Left colon (tissue), 2 donors: ENCODE measurements at places on chromosomes 2 and 18.

GRCh38 chr2:8714283-8714682, 32.4 kb downstream of the ID2 start:
- DNase-seq, result no peak

GRCh38 chr2:39128919-39129391, 8.1 kb upstream of the SOS1 start:
- DNase-seq, result no peak

- no peak for DNase-seq
Measured at GRCh38 chr2:222641336-222641735, 14.6 kb downstream of the FARSB start.

DNA sequence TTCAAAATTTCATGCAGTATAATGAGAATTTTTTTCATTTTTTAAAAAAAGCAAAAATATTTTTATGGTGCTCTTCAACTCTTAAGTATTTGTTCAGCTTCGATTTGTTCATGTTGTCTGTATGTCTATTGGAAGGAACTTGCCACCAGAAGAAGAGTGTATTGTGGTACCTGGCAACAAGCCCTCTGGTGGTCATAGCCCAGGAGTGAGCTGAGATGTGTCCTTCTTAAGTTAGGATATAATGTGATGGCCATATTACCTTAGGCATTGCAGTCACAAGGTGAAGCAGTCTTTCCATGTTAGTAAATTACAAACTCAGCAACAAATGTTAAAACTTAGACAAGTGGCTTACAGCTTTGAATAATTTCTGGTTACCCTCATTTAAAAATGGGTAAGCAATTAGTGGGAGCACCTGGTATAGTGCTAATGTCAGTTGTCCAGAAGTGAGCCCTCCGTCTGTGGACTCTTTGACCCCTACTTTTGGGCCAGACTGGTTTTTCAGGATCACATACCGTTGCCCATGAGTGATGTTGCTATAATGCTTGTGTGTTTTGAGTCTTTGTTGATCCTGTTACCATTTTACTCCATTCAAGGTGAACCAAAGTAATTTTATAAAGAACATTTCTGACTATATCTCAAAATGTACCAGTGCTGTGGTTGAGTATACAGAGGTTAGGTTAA, 57.4 kb downstream of the MYO1B start:
- DNase-seq, result no peak

DNA sequence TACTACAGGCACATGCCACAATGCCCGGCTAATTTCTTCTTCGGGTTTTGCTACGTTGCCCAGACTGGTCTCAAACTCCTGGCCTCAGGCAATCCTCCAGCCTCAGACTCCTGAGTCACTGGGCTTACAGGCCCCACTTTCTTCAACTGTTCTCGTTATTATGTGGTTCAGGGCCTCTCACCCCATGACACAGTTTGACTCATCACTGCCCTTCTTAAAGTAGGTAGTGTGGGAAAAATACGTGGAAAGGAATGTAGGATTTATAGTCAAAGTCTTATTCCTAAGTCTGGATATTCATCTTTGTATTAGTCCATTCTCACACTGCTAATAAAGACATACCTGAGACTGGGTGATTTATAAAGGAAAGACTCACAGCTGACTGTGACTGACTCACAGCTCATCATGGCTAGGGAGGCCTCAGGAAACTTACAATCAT, 19.4 kb downstream of the CENPA start:
- DNase-seq, result no peak

GRCh38 chr2:105143467-105144151, 97.9 kb upstream of the GPR45 start:
- DNase-seq, result peak; percentile 17

DNA sequence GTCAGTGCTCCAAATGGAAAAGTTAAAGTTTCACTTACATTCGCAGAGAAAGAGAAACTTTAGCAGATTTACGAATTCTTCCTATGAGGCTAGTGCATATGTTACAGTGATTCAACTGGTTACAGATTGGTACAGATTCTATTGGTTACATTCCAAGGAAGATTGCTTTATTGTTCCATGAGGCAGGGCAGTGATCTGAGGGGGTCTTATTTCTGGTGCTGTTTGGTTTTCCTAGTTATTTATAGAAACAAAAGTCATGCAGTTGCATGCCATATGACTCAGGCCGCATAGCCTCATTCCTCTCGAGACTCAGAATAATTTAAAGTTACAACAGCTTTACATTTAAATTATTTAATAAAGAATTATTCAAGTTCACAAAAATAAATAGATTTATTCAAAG, 385.4 kb upstream of the SYT4 start:
- DNase-seq, result no peak

GRCh38 chr2:75204833-75205232, 5.5 kb upstream of the TACR1 start:
- DNase-seq, result no peak

GRCh38 chr2:60510713-60511112, 42.7 kb downstream of the BCL11A start:
- DNase-seq, result no peak

DNA sequence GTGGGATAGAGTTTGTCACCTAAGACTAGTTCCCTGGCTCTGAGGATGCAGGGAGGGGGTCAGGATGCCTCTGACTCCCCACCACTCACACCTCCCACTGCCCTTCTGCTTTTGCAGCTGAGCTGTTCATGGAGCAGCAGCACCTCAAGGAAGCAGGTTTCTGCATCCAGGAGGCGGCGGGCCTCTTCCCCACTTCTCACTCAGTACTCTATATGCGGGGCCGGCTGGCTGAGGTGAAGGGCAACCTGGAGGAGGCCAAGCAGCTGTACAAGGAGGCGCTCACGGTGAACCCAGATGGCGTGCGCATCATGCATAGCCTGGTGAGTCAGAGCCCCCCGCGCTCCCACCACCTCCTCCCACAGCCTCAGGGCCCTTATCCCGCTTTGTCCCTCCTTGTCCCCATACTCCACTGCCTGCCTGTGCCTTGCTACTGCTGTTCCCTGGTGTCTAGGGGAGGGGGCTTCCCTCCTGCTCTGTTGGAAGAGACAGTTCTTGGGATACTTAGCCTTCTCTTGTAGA, 94.4 kb downstream of the STPG4 start:
- DNase-seq, result no peak

GRCh38 chr2:68230241-68231060, 21.9 kb downstream of the PPP3R1 start:
- DNase-seq, result no peak

- DNase-seq, result no peak
Measured at GRCh38 chr2:71647356-71647755, 194.0 kb downstream of the DYSF start.

DNA sequence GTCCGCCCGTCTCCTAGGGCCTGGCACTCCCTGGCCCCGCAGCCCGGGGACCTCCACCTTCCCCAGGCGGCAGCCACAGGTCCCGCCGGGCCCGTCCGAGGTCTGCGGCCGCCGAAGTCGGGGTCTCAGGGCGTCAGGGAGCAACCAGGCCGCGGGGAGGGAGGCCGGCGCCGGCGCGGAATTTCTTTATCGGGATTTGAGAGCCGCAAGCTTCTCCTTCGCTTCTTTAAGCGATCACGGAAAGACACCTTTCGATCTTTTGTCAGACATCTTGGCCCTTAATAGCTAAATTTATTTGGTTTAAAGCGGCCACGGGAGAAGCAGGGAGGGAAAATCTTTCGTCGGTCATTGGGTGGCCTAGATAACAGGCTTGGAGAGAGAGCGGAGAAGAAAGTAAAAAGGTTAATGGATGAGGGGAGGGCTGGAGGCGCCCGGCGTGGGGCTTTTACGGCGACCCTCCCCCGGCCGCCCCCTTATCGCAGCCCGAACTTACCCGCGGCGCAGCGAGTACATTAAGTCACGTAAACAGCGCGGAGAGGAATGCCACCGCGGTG, 4.3 kb upstream of the GATA6 start:
- DNase-seq, result no peak

DNA sequence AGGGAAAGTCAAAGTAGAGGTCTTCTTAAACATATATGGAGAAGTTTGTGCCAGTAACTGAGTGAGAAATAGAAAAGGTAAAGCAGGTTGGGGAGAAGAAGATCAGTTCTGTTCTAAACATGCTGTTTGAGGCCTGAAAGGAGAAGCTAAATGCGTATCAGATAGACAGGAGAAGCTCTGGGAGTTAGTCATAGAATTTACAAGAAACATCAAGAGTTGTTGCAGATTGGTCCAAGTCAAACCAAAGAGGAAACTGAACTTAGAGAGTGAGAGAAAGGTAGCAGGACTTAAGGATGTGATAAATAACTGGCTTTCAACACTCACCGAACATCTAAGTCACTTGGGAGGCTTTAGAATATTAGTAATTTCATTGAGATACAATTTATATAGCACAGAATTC, 29.2 kb upstream of the CERS6 start:
- DNase-seq, result no peak

DNA sequence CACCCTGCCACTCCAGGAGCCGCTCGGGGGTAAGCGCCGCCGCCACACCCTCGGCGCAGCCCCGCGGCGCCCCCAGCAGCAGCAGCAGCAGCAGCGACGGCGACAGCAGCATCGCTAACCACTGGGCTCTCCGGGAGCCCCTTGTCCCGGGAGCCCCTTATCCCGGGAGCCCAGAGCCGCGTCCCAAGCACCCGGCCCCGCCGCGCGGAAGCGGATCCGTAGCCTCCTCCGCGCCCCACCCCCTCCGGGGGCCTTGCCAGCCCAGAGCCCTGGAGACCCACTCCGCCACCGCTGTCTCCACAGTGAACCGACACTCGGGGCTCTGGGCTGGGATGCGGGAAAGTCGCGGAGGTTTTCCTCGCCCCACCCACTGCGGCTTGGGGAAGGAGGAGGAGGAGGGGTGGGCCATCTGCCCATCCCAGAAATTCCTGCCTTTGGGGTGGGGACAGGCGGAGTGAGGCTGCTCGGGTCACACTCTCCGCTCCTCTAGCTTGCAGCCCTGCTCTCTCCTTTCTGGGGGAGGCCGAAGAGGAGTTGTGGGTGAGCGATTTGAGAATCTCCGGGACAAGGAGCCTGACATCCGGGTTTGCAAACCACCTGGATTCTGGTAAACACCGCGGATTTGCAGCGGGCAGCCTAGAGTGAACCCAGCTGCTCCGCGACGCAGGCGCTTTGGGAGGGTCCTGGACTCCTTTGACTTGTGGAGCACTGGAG, at the start of gene PLA2R1:
Gene PLA2R1 (minus strand): TSS at position 324 of the 714 bp plus-strand sequence. CDS start 212 bp downstream, at position 112.
- DNase-seq, result peak; percentile 69

DNA sequence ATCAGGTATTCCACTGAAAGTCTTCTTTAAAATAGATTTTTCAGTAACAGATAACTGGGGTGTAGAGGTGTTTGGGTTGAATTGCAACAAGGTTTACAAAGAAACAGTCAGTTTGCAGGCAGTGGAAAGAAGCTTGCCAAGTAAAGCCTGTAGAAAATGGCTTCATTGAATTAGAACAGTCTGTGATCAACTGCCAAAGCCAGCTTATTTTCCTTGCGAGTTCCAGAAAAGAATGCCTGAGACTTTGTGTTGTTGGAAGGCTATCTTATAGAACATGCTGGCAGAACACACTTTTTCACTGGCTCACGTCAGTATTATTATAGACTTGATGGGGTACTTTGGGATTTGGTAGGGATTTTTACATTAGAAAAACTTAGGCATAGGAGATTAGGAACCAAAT, 601.0 kb downstream of the XIRP2 start:
- no peak for DNase-seq

DNA sequence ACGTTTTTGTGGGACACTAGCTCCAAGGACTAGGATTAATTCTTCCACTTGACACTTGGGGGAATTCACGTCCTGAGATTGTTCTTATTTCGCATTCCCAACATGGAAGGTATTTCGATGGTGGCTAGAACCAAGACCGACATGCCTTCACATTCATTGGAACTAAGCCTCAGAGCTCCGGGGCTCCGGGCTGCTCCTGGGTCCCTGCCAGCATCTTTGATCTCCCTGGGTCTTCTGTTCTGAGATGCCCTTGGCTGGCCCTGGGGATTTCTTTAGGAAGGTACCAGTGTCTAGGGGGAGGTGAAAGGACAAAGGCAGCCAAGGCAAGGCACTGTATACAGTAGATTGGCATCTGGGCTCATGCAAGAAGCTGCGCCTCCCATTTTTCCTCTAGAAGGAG, 76.8 kb downstream of the DYSF start:
- no peak for DNase-seq

DNA sequence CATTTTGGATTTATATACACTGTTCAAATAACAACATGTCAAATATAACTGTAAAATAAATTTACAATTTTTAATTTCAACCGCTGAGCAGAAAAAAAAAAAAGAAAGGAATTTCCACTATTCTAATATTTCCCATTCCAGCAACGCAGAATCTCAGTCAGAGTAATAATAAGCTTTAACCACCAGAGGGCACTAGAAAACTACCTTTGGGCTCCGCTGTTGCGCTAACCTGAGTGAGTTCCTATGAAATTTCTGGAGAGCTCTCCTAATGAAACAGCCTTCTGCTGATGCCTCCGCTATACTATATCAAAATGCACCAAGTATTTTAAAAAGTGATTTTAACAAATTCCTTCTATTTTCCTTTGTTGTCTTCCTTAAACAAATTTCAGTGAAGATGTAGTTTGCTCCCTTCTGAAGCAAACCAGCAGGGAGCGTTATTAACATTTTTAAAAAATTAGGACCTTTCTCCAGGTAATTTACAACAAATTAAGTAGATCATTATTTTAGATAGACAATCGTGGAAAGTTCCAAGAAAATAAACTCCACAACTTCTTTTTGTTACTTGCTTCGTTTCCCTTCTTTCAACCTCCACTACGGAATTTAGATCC, 23.0 kb downstream of the ERMN start:
- no peak for DNase-seq

GRCh38 chr2:33598561-33599174, 431 bp downstream of the FAM98A start:
- peak; percentile 44 for DNase-seq

DNA sequence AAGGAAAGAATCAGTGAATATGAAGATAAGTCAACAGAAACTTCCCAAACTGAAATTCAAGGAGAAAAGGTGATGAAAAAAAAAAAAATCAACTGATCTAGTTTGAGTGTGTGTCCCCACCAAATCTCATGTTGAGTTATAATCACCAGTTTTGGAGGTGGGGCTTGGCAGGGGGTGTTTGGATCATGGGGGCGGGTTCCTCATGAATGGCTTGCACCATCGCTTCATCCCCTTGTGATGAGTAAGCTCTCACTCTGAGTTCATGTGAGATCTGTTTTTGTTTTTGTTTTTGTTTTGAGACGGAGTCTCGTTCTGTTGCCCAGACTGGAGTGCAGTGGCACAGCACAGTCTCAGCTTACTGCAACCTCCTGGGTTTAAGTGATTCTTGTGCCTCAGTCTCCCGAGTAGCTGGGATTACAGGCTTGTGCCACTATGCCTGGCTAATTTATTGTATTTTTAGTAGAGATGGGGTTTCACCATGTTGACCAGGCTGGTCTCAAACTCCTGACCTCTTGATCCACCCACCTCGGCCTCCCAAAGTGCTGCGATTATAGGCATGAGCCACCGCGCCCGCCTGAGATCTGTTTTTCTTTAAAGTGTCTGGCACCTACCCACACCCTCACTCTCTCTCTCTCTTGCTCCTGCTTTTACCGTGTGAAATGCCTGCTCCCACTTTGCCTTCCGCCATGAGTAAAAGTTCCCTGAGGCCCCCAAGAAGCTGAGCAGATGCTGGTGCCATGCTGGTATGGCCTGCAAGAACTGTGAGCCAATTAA, 4.0 kb upstream of the SLC66A2 start:
- DNase-seq, result peak; percentile 8

DNA sequence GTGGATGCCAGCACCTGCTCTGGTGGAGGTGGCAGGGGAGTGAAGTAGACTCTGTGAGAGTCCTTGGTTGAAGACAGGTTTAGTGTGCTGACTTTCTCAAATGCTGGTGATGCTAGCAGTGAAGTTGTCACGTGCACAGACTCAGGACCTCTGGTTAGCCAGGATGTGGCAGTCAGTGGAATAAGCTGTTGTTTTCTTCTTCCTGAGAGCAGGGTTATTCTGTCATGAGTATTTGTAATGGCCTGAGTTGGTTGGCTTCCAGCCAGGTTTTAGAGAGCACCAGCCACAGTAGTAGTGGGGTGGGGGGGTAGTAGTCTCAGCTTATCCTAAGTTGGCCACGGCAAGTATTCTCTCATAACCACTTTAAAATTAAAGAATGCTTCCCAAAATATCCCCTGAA, 238.5 kb upstream of the FBXO11 start:
- no peak for DNase-seq
